ENCODE measurements at places on chromosomes 11 and 22.

- no peak for DNase-seq
Observed at GRCh38 chr11:115613986-115614632, 109.9 kb upstream of the CADM1 start.

DNA sequence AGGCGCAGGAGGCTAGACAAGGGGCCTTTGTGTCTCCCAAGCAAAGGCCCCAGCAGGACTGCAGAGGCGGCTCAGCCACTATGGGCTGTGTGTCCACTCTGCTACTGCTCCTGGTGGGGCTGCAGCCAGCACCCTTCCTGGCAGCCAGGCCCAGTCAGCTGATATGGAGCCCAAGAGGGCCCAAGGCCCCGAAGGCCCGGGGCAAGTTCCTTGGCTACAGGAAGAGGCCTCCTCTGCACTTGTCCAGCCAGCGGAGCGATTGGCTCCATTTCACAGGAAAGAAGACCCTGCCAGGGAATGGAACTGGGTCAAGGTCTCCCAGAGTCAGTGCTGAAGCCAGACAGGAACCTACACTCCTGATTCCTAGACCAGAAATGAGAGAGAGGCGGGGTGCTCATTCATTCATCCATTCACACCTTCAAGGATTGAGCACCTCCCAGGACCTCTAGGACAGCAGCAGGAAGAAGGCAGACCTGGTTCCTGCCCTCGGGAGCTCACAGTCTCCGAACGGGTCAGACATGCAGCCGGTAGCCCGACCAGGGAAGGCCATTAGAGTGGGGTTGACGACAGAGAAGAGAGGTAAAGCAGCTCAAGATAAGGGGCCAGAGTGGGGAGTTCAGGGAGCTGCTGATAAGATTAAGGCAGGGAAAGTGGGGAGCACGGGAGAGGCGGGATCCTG is 811 bp upstream of the P2RY2 start:
- no peak for DNase-seq

DNA sequence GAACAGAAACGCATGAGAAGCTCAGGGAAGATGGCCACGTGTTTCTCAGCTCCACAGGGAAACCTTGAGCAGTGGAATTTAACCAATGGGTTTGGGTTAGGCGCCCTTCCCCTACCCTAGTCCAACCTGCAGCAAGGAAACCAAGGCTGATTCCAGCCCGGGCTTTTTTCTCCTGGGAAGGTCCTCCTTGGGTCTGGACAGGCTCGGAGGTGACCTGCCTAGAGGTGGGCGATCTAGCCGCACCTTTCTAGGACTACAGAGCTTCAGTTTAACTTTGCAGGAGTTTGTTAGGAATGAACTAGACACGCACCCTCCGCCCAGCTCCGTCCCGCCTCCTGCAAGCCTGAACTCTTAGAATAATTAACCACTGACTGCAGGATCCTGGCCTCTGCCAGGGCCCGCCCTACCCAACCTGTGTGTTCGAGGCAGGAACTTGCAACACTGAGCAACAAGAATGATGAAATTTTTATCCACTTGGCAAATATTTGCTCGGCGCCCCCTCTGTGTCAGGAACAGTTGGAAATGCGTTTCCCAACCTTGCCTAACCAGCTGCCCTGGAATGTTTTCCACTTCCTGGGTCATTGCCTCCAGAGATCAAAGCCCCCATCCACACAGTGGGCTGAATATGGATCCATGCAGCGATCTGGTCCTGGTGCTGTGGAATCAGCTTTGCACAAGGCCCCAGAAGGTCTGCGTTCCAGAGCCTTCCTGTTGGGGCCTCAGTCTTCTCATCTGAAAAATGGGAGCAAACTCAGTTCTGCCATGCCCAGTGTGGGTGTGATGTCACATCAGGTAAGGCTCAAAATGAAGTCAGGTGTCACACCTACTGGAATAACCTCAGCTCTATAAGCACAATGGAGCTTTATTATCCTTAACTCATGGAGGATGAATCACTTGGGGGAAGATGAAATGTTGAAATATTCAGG is 13.3 kb downstream of the MPST start:
- no peak for DNase-seq

- DNase-seq, result no peak
Observed at GRCh38 chr22:40273319-40273718, 73.0 kb upstream of the ADSL start.

- DNase-seq, result no peak
Observed at GRCh38 chr11:124115782-124116616, 749 bp downstream of the VWA5A start.

DNA sequence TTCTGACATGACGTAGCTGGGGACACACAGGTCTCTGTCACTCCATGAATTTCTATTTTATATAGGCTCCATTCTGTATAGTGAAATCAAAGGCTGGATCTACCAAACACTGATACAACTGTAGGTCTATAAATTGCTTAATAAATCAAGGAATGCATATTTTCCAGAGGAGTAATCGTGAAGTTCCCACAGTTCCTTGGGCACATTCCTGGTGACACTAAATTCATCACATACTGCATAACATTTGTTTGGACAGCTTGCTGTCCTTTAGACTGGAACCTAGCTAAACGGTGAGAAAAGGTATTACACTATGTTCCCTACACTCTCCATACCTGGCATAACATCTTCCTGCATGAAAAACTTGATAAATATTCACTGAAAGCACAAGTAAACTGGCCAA is 41.6 kb upstream of the UCP3 start:
- DNase-seq, result no peak

DNA sequence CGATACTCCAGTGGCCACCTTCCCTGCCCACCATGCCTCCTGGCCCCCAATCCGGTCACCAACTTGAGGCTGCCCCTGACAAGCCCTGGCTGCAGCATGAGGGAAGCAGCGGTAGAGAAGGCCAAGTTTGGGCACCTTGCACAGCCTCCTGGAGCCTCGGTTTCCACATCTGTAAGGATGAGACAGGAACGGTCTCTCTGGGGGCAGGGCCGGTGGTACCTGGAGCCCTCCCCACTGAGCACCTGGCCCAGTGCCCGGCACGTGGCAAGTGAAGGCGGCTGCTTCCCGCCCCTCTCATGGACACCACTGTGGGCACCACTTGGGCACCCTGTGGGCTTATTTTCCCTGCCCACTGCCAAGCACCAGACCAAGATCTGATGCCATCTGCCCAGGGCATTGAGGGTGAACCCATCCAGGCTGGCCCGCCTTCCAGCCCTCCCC is 77.8 kb downstream of the CDKN1C start:
- peak; percentile 1 for DNase-seq

- no peak for DNase-seq
Observed at GRCh38 chr22:27719535-27720227, 81.9 kb downstream of the MN1 start.

- no peak for DNase-seq
Observed at GRCh38 chr11:132782102-132782501, 750.2 kb downstream of the OPCML start.

DNA sequence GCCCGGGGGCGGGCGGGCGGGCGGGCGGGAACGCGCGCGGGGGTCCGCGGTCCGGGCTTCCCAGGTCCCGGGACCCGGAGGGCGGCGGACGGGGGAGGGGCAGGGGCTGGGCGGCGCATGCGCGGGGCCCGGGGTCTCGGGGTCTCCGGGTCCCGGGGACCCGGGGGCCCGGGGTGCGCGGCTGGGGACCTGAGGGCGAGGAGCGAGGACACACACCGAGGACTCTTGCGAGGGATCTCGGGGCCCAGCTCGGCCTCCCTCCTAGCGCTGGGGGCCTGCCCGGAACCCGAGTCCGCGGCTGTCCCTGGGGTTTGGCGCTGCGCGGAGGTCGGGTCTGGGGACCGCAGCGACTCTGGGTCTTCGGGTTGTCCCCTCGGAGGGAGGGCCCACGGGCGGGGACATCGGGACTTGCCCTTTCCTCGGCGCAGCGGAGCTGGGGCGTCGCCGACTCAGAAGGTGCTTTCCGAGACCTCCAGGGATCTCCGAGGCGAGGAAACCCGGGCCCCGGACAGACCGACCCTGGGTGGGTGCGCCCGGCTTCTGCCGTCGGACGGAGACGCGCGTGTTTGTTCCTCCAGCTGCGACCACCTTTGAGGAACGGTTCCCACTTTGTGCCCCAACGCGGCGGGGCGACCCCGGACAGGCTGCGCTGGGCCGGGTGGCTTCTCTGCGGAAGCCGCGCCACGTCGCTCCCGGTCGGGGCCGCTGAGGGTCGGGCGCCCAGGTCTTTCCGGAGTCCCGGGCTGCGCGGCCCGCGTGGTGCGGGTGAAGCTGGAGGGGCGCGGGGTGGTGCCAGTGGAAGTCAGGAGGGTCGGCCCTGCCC is 540 bp downstream of the PPARA start:
- DNase-seq, result peak; percentile 51

- DNase-seq, result no peak
Observed at GRCh38 chr11:6554828-6555706, 48.3 kb downstream of the RRP8 start.

DNA sequence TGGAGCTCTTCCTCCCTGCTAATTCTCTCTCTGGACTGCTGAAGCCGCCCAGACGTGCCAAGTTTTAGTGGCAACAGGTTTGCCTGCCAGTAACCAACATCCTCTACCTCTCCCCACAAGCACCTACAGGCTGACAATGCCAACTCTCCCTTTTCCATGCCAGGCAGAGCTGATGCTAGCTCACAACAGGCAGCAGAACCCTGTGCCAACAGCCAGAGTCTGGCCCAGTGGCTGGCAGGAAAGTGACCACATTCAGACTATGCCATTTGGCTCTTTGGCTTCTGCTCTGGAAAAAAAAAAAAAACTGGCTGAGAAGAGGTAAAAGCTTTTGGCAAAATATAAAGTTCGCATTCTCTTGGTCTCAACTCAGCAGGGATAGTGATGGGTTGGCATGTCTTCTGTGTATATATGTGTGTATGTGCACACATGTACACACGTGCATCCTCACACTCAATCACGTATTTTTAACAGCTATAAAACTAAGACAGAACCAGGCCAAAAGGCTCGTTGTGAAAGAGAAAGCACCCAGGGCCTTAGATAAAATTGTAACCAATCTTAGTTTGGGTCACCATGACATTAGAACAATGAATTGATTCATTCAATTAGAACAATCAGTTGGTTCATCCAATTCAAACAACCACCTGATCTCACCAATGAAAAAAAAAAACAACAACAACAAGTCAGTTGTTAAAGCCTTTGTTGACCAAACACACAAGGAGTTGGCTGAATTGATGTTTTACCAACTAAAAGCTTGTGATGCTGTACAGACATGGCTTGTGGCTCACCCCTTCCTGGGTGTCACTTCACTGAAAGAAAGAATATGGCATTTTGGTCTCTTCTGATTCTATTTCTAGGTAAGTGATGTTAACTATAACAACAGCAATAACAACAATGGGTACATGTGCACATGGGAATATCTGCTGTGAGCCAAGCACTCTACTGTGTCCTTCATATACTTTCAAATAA is 48.6 kb downstream of the TRIM29 start:
- no peak for DNase-seq

DNA sequence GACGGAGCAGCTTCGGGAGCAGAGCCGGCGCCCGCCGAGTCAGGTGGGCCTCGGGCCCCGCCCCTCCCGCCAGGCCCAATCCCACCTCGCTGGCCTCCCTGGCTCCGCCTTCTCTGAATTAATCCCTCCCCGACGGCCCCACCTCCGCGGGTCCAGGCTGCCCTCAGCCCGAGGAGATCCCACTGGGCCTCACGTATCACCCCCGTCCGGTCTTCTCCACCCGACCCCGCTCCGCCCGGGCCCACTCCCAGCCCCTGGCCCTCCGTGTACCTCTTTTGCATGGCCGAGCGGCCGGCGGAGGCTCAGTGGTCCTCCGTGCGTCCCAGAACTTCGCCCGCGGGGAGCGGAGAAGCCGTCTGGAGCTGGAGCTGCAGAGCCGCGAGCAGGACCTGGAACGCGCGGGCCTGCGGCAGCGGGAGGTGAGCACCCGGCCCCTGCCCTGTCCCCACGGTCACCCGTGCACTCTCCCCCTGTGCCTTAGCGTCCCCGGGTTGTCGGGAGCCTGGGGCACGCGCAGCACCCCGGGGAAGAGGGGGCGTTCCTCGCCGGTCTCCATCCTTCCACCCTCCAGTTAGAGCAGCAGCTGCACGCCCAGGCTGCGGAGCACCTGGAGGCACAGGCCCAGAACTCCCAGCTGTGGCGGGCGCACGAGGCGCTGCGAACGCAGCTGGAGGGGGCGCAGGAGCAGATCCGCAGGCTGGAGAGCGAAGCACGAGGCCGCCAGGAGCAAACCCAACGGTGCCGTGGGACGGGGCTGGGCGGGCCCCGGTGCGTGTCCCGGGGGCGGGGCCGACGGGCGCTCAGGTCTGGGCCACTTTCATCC is 2.2 kb upstream of the CD151 start:
- DNase-seq, result peak; percentile 37

DNA sequence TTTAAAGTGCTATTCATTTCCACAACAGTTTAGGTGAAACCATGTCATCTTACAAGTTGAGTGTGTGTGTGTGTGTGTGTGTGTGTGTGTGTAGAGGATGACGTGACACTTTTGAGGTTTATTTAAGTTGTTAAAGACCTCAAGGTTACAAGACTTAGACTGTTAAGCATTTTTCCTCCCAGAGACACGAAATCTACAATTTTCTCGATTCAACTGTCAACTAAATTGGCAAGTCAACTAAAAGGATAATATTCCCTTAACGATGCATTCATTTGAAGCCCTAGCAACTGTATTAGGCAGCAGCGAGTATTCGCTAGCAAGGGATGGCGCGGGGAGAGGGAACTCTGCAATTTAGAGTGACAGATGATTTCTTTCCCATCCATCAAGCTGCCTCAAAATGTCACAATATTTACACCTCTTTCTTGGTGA is 17.6 kb upstream of the BDNF start:
- DNase-seq, result no peak

DNA sequence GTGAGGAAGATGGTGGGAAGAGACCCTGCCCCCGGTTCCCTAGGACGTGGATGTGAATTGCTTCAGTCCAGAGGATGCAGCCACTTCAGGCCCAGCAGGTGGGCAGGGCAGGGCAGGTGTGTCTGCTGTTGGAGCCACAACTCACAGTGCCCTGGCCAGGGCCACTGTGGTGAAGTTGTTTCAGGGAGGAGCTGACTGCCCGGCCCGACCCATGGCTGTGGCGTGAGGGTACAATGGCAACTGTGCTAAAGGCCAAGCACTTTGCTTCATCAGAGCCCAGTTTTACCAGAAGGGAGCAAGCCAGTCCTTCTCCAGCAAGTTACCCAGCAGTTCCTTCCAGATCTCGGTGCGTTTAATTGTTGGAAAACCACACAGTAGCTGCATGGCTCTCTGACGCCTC is 1174.4 kb downstream of the BRD1 start:
- no peak for DNase-seq

DNA sequence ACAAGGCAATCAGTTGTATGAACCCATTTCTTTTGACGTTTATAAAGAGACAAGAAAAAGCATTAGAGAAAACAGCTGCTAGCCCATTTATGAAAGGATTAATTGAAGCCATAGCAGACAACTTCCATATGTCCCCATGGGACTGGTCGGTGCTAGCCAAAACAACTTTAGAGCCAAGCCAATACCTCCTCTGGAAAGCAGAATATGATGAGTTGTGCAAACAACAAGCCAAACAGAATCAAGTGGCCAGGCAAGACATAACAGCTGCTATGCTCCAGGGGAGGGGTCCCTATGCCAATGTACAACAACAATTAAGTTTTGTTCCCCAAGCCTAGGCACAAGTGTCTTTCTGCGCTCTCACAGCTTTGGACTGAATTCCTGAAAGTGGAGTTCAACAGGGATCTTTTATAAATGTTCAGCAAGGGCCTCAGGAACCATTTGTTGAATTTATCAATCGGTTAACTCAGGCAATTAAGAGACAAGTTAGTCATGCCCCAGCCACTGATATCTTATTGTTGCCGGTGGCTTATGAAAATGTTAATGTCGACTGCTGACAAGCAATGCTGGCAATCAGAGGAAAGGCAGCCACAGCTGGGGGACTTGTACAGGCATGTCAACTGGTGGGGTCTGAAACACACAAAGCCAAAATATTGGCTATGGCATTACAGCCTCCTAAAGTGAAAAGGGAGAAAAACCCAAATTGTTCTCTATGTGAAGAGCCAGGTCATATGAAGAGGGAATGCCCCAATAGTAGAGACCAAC is 1593.1 kb upstream of the TENM4 start:
- DNase-seq, result no peak
